ENCODE measurements at places on chromosomes 12 and 14.

DNA sequence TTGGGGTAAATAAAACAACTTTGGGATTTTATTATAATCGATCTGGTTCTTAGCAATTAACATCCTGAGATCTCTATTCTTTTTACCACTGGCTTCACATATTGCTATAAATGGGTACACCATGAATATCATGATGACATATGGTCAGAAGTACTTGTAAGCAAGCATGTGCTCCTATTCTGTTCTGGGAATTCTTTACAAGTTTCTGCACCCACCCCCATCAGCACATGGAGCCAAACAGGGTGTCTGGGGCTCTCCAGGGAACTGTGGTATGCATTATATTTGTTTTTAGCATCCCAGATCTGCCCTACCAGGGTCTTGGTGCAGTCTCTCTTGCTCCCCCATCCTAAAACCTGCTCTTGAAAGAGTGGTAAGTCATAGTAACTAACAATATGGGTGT lies 31.3 kb downstream of the DMAC2L start:
- no peak for DNase-seq

- no peak for DNase-seq
Measured at GRCh38 chr12:70080566-70080965, 162.7 kb upstream of the CNOT2 start.

GRCh38 chr14:67491285-67491684 lies 2.8 kb upstream of the TMEM229B start:
- DNase-seq, result no peak

DNA sequence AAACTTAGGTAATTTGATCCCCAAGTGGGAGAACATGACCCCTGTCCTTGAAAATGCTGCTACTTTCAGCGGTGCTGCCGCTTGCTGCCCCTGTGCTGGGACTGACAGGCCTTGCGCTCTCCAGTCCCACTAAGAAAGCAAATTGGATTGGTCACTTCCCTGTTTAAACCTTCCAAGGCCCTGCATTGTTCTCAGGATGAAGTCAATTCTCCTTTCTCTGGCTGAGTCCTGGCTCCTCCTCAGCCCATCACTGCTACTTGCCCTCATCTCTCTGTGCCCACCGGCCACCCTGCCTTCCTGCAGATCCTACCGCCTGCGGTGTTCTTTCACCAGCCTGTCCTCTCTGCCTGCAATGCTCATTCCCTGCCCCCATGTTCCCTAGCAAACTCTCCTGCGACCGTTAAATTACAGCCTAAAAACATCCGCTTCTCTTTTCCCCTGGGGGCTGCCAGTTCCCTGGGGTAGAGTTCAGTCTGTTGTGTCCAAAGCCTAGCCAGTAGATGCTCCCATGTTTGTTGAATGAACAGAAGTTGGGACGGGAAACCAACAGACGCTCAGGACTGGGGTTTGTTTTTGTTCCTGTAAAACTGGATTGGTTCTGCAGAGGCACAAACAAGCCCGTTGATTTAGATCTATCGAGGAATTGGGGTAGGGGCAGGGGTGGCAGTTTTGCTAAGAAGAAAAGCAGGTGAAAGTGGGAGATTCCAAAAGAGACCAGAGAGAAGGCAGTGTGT lies 127.3 kb upstream of the HIF1A start:
- no peak for DNase-seq

- no peak for DNase-seq
Measured at GRCh38 chr14:92926931-92927330, 4.0 kb downstream of the CHGA start.

GRCh38 chr12:14905269-14906004 lies 19.8 kb upstream of the MGP start:
- no peak for DNase-seq

- no peak for DNase-seq
Measured at GRCh38 chr12:43336962-43337555, 214.9 kb downstream of the ADAMTS20 start.

DNA sequence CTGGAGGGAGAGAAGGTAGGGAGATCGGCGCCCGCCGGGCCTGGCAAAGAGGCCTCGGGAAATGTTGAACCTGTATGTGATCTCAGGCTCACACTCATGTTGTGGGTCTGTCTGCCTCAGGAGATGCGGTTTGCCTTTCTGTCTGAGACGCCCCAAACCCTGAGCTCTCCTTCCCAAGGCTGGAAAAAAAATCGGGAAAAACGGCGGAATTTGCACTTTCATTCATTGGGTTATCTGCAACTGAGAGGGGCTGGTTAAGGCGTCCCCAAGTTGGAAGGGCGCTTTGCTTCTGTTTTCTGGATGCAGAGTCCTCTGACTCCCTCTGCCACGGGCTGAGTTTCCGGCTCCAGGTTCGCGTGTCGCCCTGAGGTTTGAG lies 5.0 kb upstream of the HOXC9 start:
- DNase-seq, result no peak

DNA sequence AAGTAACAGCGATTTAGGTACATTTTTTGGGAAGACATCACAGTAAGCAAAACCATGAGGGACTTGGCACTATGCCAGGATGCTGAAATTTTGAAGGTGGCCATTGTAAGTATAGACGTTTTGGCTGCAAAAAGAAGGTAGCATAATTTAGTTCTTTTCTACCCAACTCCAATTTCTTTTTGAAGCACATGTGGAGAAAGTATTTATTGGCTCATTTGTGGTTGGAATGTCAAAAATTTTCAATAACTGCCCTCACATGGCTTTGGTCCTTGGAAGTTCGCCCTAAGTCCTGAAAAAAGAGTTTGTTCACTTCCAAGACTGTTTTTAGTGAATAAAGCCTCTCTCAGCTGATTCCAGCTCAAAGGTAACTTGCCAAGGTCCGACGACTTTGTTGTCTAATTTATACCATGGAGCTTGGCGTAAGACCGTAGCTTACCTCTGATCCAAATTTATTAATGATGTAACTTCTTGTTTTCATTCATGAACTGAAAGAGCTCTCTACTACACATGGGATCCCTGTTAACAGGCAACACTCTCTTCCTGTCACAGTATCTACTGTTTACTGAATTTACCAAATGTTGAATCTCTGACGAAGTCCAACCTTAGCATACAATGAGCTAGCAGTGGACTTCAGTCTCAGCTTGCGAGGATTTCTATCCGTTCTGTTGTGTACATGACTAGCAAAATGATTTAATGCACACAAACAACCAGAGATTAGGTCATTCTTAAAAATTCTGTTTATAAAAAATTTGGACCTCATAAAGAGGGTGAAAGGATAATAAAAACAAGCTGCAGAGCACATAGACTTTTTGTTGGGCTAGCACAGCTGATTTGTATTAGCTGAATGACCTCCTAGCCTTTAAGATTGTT lies 49.0 kb downstream of the MSRB3 start:
- DNase-seq, result no peak

DNA sequence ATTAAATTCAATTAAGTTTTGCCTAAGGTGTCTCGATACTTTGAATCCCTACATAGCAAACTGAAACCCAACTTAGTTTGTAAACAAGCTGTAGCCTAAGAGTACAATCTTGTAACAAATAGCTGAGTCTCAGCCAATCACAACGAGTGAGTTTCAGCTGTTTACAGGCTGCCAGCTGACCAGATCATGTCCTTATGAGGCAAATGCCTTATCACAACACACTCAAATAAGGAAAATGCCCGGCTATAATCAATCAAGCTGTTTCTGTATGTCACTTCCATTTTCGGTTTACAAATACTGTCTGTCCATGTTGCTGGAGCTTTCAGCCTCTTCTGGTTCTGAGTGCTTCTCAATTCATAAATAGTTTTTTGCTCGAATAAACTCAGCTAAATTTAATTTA lies 943.8 kb downstream of the SLC16A7 start:
- no peak for DNase-seq

GRCh38 chr14:61889914-61890351 lies 127.7 kb downstream of the SNAPC1 start:
- DNase-seq, result no peak

DNA sequence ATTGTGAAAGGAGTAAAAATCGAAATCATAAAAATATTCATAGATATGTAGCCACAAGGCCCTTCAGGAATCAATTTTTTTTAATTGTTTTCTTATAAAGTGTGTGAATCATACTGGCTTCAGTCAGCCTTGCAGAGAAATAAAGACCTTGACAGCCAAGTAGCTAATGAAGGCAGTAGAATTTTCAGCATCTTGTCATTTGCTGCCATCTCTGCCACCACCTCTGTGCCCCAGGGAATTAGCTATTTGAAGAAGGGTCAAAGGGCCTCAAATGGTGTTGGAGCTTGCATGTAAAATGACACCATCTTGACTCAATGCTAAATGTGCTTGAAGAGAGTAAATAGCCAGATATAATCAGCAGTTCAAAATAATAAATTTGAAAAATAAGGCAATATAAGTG lies 359.4 kb upstream of the DCN start:
- DNase-seq, result no peak

GRCh38 chr14:71264260-71264659 lies 357.0 kb downstream of the PCNX1 start:
- DNase-seq, result no peak

DNA sequence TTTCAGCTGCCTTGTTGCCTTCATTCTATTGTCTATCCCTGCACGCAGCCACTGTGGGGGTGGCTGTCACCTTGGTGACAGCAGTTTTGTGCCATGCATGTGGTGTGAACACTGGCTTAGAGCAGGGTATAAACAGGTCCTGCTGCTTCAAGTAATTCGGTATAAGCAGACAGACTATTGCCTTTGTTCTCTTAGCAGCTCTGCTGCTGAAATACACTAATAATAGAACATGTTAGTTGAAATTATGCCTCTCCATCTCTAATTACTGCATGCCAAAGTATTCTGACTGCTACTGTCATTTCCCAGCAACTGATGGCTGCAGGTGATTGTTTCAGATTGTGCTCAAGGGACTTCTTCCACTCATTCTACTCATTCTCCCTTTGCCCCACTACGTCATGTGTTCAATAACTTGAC lies 34.6 kb downstream of the PTPRO start:
- DNase-seq, result no peak

DNA sequence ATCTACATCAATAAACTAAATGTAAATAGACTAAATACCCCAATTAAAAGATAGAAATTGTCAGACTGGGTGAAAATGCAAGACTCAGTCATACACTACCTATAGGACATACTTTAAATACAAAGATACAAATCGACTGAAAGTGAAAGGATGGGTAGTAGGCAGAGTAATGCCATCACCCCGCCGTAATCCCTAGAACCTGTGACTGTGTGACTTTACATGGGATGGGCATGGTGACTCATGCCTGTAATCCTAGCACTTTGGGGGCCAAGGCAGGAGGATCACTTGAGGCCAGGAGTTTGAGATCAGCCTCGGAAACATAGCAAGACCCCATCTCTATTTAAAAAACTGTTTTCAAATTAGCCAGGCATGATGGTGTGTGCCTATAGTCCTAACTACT lies 2.6 kb upstream of the EVL start:
- no peak for DNase-seq

GRCh38 chr12:10098791-10099190 lies at the start of gene CLEC1A:
CLEC1A (minus strand) TSS chr12:10098985; CDS start chr12:10098922, 63 bp downstream.
- no peak for DNase-seq

GRCh38 chr12:12460935-12461922 lies 101.4 kb downstream of the DUSP16 start:
- DNase-seq, result no peak

DNA sequence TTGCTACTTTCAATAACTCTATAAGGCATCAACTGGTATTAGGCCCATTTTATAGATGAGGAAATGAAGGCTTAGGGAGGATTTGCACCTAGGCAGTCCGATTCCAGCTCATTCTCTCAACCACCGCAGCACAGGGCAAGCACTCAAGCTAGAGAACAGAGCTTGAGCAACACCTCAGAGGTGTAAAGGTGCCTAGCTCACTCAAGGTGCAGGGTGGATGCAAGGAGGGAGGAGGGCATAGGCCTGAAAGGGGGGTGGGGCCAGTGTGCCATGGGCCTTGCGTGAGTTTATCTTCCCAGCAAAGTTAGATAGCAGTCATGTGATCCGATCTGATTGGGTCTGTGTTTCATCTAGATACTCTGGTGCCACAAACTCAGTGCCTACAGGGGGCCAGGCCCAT lies 10.2 kb upstream of the EMP1 start:
- DNase-seq, result no peak

GRCh38 chr12:72815421-72815820 lies 543.3 kb downstream of the TRHDE start:
- no peak for DNase-seq

- DNase-seq, result no peak
Measured at GRCh38 chr12:85448548-85449139, 168.6 kb downstream of the ALX1 start.

DNA sequence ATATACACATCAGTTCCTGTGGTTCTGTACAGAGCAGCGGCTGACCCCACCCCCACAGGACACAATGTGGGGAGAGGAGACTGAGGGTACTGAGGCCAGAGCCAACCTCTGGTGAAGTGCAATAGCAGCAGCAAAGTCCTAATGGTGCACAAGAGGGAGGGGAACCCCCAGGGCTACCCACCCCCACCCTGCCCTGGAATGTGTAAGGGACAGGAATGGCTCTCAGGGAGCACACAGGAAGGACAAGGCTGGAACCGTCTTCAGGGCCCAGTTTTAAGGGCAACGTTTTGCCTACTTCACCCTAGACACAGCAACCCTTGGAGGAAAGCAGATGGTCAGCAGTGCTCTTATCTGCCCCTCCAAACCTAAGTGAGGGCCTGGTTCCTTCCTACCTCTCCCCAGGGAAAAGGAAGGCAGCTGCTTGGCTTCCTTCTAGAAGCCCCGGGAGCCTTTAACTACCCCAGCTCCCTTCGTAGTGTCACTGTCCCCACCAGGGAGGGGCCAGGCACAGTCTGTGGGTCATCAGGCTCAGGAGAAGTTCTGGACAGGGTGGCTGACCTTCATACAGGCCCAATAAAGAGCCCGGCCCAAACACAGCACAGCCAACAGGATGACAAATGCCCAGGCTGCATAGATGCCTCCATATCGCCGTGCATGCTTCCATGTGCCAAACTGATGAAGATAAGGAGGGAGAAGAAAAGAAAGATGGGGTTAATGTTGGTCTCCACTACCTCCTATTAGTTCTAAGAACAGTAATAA lies 3.0 kb downstream of the PIP4P1 start:
- no peak for DNase-seq

- peak; percentile 11 for DNase-seq
Measured at GRCh38 chr14:52175982-52176502, 91.5 kb upstream of the PTGDR start.

DNA sequence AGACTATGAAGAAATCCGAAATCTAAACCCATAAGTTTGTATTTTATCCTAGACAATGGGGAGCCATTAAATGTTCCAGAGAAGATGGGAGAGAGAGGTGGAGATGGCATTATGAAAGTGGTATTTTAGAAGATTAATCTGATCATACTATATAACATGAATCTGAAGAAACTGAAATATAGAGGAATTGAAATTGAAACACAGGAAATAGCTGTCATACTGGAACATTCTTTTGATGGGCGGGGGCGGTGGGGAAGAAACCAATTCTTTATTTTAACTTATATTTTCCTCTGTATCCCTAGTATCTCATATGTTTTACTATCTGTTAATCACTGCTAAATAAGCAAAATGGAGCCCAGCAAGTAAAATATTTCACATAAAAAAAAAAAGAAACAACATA lies 27.0 kb upstream of the FOXN3 start:
- no peak for DNase-seq

GRCh38 chr14:68548194-68549076 lies 244.4 kb downstream of the ZFP36L1 start:
- DNase-seq, result no peak

GRCh38 chr14:89866458-89866857 lies 88.1 kb downstream of the EFCAB11 start:
- no peak for DNase-seq

GRCh38 chr14:101734246-101734847 lies 27.2 kb upstream of the PPP2R5C start:
- DNase-seq, result no peak
